ENCODE measurements at places on chromosomes 4 and X.
A peak's percentile ranks its signal among the peaks of the same experiment; 100 is the strongest.

DNA sequence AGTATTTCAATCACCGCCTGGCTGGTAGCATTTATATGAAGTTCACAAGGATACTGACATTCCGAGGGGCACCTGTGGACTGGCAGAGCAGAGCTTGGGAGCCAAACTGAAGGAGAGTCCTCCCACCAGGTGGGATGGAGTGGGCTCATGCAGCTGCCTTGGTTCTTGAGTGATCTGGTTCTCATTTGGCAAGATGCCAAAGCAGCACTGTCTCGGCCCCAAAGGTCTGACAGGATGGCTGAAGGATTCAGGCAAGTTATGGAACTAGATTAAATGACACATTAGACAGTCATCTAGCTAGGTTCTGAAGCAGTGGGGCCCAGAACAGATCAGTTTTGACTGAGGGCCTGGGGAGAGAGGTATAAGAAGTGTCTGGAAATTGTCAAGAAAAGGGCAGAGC lies 3.2 kb downstream of the FGF16 start:
- DNase-seq: no peak

- DNase-seq: no peak
Measured at GRCh38 chr4:102217345-102217744, 127.9 kb downstream of the SLC39A8 start.

DNA sequence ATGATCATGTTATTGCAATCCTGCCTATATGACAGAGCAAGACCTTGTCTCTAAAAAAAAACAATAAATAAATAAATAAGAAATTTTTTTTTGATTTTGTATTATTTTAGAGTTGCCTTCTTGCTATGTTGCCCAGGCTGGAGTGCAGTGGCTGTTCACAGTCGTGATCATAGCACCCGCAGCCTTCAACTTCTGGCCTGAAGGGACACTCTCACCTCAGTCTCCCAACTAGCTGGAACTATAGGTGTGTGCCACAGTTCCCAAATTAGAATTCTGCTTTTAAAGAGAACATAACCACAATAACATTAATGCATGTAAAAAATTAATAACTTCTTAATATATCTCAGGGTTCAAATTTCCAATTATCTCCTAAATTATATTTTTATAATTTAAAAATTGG lies 7.8 kb downstream of the YIPF6 start:
- DNase-seq: no peak

GRCh38 chr4:38738940-38739803 lies 43.6 kb downstream of the TLR10 start:
- no peak for DNase-seq

DNA sequence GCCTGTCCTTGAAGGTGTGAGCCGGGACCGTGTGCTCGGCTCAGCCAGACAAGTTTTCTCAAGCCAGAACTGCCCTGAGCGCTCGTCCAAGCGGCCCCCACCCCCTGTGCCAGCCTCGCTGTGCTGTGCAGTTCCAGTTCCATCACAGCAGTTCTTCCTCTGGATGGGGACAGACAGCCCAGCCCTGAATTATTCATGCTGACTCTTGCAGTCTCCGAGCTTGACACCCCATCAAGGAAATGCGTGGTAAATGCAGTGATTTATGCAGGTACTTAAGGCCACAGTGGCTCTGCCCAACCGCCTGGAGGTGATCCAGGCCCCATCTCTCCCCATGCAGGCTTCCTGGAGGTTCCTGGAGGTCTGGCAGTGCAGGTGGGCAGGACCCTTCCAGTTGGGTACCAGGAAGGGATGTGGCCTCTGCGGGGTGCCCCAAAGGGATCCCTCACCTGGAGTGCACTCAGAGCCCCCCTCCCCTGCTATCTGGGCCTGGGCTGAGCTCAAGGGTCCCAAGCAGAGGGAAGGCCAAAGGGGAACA lies 44.8 kb upstream of the HMX1 start:
- DNase-seq: no peak

DNA sequence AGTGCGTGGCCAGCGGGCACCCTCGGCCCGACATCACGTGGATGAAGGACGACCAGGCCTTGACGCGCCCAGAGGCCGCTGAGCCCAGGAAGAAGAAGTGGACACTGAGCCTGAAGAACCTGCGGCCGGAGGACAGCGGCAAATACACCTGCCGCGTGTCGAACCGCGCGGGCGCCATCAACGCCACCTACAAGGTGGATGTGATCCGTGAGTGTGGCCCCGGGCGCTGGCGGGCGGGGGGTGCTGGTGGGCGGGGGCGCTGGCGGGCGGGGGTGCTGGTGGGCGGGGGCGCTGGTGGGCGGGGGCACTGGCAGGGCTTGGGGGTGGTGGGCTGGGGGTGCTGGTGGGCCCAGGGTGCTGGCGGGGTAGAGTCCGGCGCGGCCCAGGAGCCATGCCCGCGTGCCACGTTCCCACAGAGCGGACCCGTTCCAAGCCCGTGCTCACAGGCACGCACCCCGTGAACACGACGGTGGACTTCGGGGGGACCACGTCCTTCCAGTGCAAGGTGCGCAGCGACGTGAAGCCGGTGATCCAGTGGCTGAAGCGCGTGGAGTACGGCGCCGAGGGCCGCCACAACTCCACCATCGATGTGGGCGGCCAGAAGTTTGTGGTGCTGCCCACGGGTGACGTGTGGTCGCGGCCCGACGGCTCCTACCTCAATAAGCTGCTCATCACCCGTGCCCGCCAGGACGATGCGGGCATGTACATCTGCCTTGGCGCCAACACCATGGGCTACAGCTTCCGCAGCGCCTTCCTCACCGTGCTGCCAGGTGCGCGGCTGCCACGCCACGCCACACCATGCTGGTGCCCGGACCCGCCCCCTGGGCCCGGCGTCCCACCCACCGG lies 12.7 kb downstream of the FGFRL1 start:
- no peak for DNase-seq

DNA sequence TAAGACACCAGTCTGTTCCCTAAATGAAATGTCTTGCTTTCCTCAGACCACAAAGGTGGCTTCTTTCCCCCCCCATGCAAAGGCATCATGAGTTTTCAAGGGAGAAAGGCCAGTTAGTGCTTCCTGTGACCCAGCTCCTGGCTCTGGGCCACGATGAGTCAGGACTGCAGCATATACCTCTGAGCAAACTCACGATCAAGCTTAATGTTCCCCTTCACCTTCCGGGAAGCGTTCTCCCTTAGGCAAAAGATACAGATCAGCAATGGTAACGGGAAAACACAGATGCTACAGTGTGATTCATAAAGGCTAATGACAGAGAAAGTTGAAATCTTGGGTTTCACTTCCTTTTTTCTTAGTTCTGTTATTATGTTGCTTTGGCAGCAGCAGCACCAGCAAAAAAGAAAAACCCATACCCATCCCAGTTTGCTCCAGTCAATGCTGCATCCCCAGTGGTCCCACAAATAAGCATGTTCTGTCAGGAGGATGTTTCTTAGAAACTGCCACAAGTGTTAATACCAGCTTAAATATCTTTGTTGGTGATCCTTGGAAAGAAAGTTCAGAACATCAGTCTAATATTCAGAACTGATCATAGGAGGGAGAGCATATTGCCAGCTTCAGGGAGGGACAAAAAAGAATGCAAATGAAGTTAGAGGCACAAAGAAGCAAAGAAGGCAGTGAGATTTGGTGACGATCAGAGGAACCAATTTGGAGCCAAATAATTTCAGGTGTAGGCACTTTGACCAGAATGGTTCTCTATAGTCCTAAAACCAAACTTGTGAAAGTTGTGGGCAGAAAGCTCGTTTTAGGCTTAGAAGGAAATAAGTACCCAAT lies 41.2 kb downstream of the LONRF3 start:
- DNase-seq: peak; percentile 16

GRCh38 chr4:52659001-52659721 lies at the start of gene USP46:
TSS of gene USP46 (minus strand) at chr4:52659301. CDS start at chr4:52659150, 151 bp downstream.
- DNase-seq: no peak
